ENCODE measurements at places on chromosomes 4 and X.

DNA sequence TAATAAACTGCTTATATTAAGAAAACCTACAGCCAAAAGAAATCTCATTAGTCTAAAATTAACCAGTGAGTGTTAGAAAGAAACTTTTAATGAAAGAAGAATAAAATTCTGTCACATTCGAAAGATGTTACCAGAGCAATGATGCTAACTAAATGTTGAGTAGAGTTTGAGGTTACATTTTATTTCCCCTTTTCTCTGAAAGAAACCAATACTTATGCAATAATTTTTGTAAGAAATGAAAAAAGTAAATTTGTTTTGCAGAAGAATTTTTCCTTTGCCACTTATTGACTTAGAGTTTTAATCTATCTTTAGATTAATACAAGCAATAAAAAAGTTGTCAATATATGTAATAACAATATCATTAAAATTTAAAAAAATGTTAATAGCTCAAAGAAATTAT lies 574.0 kb upstream of the GALNTL6 start:
- DNase-seq, result no peak

DNA sequence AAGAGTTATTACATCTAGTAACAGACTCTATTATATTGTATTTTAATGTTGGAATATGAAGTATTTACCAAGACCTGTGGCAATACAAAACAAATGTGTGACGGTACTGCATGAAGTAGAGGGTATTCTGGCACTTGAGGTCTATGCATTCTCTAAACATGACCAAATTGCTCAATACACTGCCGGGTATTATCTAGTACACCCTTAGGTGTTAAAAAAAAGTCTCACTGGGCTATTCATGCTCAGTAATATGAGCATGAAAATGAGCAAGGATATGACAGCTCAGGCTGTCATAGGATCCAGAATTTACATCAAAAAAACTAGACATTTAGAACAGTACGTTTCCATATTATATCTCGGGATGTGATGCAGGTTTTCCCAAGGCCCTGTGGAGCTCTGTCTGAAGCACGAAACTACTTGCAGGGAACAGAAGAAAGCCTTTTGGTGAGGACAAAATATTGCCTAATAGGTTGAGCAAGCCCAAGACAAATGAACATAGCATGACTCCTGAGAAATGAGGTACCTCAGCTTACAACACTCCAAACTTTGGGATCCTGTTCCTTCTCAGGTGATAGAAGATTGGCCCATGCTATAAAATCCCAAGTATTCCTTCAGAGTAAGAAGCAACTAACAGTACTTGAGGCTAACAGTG lies 74.1 kb upstream of the MAOA start:
- no peak for DNase-seq

- DNase-seq, result no peak
Measured at GRCh38 chr4:125985856-125986255, 671.1 kb downstream of the FAT4 start.

DNA sequence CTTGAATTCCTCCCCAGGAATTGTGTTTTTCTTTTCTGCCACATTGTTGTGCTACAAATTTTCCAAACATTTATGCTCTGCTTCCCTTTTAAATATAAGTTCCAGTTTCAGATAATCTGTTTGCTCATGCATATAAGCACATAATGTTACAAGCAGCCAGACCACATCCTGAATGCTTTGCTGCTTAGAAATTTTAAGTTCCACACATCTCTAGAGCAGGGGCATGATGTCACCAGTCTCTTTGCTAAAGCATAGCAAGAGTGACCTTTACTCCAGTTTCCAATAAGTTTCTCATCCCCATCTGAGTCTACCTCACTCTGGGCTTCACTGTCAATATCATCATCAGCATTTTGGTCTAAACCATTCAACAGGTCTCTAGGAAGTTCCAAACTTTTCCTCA lies 932.5 kb downstream of the SH3BGRL start:
- no peak for DNase-seq

DNA sequence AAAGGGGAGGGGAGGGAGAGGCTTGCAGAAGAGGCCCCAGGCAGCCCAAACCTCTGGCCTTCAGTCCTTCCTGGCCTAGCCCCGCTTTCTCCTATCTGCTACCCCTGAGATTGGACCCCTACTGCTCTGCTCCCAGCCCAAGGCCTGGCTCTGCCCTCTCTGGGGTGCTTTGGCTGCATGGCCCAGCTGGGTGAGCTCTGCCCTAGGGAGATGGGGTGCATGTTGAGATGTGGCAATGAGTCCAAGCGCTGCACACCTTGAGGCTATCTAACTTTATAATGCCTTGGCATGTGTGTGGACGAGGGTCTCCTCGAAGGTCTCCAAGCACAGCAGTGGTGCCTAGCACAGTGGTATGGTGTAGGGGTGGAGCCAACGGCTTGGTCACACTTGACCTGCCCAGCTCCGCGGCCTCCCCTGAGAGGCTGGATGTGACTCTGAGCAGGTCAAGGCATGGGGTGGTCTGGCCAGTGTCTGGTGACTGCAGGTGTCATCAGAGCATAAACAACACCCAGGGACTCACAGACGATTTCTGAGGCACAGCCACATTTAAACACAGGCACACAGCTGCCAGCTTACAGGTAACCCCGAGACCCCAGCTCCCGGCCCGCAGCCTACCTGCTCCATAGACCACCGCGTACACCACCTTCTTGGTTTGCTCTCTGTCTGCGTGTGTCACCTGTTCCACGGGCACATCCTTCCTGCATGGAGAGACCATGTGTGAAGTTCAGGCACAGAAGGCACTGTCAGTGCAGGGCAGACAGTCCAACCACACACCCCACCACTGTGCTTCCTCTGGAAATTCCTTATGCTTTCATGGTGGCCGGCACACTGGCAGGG lies 36.3 kb downstream of the NAT8L start:
- DNase-seq, result no peak

GRCh38 chr4:131613824-131614216 lies 1535.3 kb upstream of the PCDH10 start:
- DNase-seq, result no peak

GRCh38 chr4:154073107-154073822 lies 284.4 kb upstream of the SFRP2 start:
- DNase-seq, result no peak

- no peak for DNase-seq
Measured at GRCh38 chr4:33133723-33134122, 2413.6 kb downstream of the PCDH7 start.
